ENCODE measurements at places on chromosomes 2 and 18. TPM values are rescaled to one million over a fixed set of nuclear protein-coding genes. Genes with fewer than 3 reads are reported as not detected.

The WIPF1 gene
- total RNA-seq, result 1.3 TPM

The CFC1 gene
- not detected for total RNA-seq

The WDR35 gene
- 5.9 TPM for total RNA-seq

The ANTXR1 gene
- total RNA-seq, result 11.4 TPM

The CCDC68 gene
- 0.79 TPM for total RNA-seq

The ICOS gene
- total RNA-seq, result not detected

The UGT1A3 gene
- total RNA-seq, result not detected

The DYTN gene
- total RNA-seq, result not detected

Data from airway epithelial cell (primary cell).